ENCODE measurements at places on chromosomes 6 and 20.

- DNase-seq, result no peak
Measured at GRCh38 chr6:71383476-71383875, 94.9 kb downstream of the OGFRL1 start.

- DNase-seq, result no peak
Measured at GRCh38 chr6:157312757-157313156, 10.6 kb downstream of the TMEM242 start.

DNA sequence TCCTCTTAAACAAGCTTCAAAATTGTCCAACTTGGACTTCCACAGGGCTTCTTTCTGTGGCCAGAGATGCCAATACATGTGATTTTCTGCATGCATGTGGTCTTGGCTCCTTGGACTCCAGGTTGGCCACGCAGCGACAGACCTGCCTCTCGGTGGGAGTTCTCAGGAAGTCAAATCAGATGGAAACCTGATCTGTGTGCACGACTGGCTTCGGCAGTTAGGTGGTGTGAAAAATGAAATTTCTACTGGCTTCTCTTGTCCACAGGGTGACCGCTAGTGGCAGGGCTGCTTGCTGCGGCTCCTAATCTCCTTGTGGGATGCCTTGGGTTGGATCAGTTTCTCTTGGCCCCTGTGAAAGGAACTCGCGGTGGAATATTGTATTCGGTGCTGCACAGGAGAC lies 57.3 kb downstream of the PHACTR3 start:
- DNase-seq, result no peak

DNA sequence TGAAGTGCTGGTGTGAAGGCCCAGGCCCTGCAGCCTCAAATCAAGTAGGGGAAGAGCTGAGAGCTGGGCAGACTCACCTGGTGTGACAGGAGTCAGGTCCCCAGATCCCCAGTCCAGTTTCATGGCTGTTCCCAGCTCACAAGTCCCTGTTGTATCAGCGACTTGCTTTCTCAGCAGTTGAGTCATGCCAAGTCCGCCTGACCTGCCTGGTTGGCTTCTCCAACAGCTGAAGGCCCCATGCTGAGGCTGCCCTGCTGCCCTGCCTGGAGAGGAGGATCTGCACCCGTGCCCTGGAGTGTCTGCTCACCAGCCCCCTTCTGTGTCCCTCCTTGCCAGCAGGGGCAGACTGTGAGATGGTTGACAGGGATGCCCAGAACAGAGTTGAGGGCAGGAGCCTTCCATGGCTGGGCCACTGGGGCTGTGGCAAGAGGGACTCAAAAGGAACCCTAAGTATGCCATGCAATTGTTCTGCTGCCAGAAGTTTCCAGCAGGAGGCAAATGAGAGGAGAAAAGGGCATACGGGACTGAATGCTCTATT lies 39.3 kb upstream of the TRAF3IP2 start:
- no peak for DNase-seq

- no peak for DNase-seq
Measured at GRCh38 chr6:144667532-144668503, 382.7 kb downstream of the UTRN start.

GRCh38 chr6:11824986-11825385 lies 46.4 kb upstream of the ADTRP start:
- DNase-seq, result no peak

- DNase-seq, result no peak
Measured at GRCh38 chr6:43834528-43835155, 64.6 kb downstream of the VEGFA start.

- peak; percentile 43 for DNase-seq
Measured at GRCh38 chr6:145028144-145028818, 707.0 kb downstream of the EPM2A start.

- peak; percentile 37 for DNase-seq
Measured at GRCh38 chr6:111541026-111541681, 58.1 kb upstream of the REV3L start.

DNA sequence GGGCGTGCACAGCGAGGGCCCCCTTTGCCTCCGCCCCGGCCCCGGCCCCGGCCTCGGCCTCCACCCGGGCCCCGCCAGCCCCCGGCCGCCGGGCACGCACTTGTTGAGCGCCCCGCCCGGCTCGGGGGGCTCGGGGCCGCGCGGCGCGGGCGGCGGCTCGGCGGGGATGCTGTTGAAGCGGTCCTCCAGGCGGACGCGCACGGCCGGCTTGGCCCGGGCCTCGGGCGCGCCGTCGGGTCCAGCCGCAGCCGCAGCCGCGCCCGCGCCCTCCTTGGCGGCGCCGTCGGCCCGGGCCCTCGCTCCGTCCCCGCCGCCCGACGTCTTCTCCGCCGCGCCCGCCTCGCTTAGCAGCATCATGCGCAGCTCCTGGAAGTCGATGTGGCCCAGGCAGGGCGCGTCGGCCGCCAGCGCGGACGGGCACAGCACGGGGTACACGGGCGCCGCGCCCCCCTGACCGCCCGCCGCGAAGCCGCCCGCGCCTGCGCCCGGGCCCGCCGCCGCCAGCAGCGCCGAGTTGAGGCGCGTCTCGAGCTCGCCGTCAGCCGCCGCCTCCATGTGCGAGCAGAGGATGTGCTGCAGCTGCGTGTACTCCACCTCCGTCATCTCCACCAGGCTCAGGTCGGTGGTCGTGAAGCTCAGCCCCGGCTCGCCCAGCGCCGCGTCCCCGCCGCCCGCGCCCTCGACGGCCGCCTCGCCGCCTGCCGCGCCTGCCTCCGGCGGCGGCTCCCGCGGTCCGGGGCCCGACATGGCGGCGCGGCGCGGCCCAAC lies 514 bp downstream of the TCFL5 start:
- no peak for DNase-seq

GRCh38 chr20:63463400-63464288 lies 8.8 kb downstream of the KCNQ2 start:
- no peak for DNase-seq

- DNase-seq, result no peak
Measured at GRCh38 chr6:99146711-99147110, 199.0 kb upstream of the FBXL4 start.

DNA sequence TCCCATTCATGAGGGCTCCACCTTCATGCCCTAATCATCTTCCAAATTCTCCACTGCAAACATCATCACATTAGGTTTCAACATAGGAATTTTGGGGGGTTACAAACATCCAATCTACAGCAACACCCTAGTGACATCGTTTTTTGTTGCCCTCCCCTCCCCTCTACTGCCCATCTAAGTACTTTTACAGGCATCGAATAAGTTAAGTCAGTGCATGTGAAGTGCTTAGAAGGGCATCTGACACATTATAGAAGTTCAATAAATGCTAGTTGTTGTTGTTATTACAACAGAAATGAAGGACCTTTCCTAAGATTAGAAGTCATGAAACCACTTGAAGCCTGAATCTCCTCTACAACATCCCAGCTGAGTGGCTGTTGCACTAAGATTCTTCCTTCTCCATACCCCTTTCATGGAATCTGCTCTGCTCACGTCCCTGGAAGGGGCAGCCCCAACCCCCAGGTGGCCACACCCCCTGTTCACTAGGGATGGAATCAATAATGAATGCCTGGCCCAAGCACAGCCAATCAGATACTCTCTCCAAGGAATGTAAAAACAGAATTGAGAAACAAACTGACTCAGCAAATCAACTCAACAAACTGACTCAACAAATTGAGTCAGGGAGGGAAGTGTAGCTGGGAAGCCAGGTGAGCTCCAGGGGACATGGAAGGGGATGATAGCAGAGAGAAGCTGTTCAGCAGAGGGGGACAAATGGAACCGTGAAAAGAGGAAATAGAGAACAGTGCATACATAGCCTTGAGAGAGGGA lies 3.9 kb upstream of the LRP11 start:
- DNase-seq, result no peak

DNA sequence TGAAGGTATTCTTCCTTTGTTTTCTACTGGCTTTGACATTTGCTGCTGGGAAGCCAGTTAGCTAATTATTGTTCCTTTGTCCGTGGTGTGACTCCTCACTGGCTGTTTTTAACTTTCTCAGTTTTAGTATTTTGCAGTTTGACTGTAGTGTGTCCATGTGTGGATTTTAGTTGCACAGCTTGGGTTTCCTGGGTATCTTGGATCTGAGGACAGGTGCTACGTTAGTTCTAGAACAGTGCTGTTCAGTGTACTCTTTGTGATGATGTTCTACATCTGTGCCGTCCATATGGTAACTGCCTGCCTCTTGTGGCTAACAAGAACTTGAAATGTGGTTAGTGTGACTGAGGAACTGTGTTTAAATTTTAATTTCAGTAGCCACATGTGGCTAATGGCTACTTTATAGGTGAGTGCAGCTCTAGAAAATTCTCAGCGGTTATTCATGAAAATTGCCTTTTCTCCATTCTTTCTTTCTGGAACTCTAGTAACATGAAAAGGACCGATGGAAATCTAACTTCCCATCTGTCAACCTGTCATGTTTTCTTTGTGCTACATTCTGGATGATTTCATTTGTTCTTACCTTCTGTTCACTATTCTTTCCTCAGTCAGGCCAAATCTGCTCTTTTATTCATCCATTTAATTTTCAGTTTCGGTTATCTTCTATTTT lies 7.4 kb downstream of the SNX9 start:
- DNase-seq, result no peak

- peak; percentile 71 for DNase-seq
Measured at GRCh38 chr20:50346374-50347283, 156.0 kb downstream of the CEBPB start.

- DNase-seq, result no peak
Measured at GRCh38 chr20:16261733-16262273, 311.4 kb downstream of the KIF16B start.

GRCh38 chr20:25984933-25985332 lies 288.3 kb upstream of the ZNF337 start:
- no peak for DNase-seq

DNA sequence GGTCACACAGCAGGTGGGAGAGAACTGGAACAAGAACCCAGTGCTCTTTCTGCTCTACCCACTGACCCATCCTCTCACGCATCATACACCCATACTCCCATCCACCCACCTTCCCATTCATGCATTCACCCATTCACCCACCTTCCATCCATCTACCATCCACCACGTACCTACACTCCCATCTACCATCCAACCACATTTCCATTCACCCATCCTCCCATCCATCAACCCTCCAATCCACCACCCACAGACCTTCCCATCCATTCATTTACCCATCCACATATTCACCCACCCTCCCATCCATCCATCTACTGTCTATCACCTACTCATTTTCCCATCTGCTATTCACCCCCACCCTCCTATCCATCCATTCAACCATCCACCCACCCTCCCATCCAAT lies 17.2 kb upstream of the RSPO4 start:
- DNase-seq, result no peak

- DNase-seq, result no peak
Measured at GRCh38 chr6:5550631-5551030, 289.3 kb downstream of the FARS2 start.

- peak; percentile 48 for DNase-seq
Measured at GRCh38 chr6:156686301-156686994, 90.7 kb upstream of the ARID1B start.

DNA sequence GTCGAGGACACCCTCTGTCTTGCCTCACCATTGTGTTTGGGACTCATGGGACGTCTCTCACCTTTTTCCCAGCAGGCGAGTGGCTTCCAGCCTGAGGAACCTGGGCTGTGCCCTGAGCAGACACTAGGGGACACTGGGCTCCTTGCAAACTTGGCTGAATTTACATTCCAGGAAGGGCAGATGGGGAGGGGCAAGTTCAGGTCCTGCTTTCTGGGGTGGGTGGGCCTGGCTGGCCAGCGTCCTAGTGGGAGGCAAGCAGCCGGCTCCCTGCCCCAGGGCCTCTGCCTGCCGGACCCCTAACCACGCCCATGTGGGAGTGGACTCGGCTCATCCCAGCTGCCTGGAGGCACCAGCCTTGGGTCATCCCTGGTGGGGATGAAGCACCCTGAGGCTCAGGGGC lies 48.2 kb upstream of the MLN start:
- no peak for DNase-seq

- DNase-seq, result no peak
Measured at GRCh38 chr6:170049641-170050561, 241.0 kb downstream of the DLL1 start.

GRCh38 chr6:126812651-126813050 lies 305.8 kb upstream of the RSPO3 start:
- no peak for DNase-seq

GRCh38 chr6:109230453-109230852 lies 135.1 kb downstream of the CEP57L1 start:
- no peak for DNase-seq

DNA sequence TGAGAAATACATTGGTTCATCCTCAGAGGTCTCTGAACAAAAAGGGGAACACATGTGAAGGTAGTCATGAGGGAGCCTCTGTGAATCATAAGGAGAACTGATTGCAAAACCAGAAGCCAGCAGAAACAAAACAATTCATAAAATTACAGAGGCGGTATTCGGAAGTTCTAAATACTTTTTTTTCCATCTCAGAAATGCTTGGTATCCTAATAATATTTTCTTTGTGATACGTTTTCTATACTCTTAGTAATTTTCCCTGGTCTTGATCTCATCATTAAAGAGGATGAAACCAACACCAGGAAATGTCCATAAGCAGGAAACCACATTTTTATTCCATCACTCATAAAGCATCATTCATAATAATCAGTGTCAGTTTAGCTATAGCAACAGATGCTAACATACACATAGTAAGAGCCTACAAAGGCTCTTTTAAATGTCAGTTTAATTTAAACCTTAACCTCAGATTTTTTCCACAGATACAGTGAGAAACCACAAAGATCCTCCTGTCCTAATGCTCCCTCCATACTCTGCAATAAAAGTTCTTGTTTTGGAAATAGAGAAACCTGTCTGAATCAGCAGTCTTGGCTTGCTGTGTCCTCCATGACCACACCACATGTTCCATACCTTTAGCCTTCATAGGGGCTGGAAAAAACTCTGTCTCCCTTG lies 29.2 kb downstream of the SGK1 start:
- no peak for DNase-seq

- no peak for DNase-seq
Measured at GRCh38 chr20:54123587-54124180, 50.1 kb downstream of the CYP24A1 start.

GRCh38 chr20:36548006-36548315 lies 6.6 kb downstream of the MYL9 start:
- DNase-seq, result no peak

- no peak for DNase-seq
Measured at GRCh38 chr20:9114709-9115108, 45.8 kb downstream of the PLCB4 start.

DNA sequence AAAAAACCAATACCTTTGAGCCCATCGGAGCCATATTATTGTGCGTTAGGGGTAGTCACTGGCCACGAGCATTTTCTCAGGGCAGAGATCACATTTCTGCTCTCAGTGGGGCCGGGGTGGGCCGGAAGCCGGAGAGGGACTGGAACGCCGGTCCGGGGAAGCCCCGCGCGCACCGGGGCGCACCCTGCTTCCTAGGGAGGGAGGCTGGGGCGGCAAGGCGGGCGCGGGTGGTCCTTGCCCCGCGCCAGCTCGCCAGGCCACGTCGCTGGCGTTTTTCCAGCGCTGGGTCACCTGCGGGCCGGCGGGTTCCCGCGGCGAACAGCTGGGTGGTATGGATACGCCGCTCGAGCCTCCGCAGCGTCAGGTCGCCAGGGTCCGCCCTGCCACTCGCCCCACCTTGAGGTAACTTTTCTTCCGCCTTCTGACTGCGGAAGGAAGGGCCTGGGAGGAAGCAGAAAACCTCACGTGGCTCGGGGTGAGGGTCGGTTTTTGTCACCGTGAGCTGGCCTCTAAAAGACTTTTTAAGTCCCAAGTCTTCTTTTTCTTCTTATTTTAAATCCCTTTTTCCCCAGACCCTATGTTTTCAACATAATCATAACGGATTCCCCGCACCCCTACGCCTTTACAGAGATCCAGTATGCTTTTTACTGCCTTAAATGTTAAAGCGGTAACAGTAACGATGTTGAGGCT lies 2.7 kb upstream of the EEF1A1 start:
- DNase-seq, result no peak

Data from NCI-H1436 treated with DMSO at 0.1 percent for 48 hours (cell line).